A673 (cell line): ENCODE measurements at places on chromosomes 11 and 22. TPM values are rescaled to one million over a fixed set of nuclear protein-coding genes. Genes with fewer than 3 reads are reported as not detected.

Gene OR8A1
- not detected in 2 replicates for total RNA-seq

Gene KLHDC7B
- 1.4 and 1.6 TPM in 2 replicates for total RNA-seq

- DNase-seq: no peak
- H3K4me1 ChIP-seq: no peaks in the 10 kb centered on the region
- H3K4me3 ChIP-seq: no peak overlapping the region
- no peaks in the 10 kb centered on the region for H3K27me3 ChIP-seq
Measured at GRCh38 chr11:65981972-65982823, 19.8 kb downstream of the EIF1AD start.

- no peaks in the 10 kb centered on the region for H3K27me3 ChIP-seq
- H3K4me3 ChIP-seq: no peak overlapping the region
- no peak for DNase-seq
- H3K27ac ChIP-seq: no peak overlapping the region
- no peaks in the 10 kb centered on the region for H3K36me3 ChIP-seq
- peaks cover 5% of the 10 kb centered on the region for H3K4me1 ChIP-seq
Measured at GRCh38 chr22:44112191-44112590, 68.5 kb upstream of the PARVG start.

DNA sequence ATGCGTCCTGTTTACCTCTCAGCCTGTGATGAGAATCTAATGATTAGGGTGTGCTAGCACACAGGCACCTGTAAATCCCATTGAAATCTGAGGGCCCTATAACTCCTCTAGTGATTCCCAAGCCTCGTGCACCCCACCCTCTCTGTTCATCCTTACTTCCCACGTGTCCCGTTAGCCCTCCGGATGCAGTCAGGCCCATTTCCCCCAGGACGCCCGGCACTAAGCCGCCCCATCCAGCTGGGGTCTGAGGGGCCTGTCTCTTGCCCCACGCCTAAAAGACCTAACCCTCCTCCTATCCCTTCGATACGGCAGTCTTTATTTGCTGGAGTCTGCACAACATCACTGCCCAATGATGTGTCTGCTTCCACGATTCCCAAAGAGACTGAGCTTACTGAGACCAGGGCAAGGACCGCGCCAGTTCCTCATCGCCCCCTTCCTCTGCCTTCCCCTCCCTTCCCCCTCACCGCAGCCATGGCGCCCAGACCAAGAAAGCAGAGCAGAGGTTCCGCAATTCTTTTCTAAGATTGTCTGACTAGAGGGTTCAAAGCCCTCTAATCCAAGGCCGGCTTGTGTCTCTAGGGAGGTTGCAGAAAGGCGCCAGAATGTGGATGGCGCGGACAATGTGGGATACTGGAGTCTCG is 1.1 kb upstream of the FADS2 start:
- H3K27me3 ChIP-seq: no peaks in the 10 kb centered on the region
- H3K36me3 ChIP-seq: peaks cover 31% of the 10 kb centered on the region
- H3K4me3 ChIP-seq: peak overlapping the region; percentile 96
- peak overlapping the region; percentile 97 for H3K27ac ChIP-seq
